ENCODE measurements at places on chromosomes 16 and 17. TPM values are rescaled to one million over a fixed set of nuclear protein-coding genes. Genes with fewer than 3 reads are reported as not detected.

Gene DHX58
- 9.0 TPM for polyA plus RNA-seq

DNA sequence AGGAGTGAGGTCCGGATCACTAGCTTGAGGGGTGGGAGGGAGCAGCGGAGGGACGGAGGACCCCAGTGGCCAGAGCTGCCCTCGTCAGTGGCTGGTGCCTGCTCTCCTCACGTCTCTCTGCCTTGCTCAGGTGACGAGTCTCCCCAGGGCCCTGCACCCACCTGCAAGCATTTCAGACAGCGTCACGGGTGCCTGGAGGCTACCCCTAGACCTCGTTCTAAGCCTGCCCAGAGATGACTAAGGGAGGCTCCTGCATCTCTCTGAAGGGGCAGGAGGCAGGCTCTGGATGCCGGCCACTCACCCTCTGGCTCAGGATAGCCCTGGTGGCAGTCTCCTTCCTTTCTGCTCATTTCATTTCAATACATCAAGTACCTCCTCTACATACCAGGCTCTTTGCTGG is 68.8 kb downstream of the MRC2 start:
- DNase-seq, result no peak

DNA sequence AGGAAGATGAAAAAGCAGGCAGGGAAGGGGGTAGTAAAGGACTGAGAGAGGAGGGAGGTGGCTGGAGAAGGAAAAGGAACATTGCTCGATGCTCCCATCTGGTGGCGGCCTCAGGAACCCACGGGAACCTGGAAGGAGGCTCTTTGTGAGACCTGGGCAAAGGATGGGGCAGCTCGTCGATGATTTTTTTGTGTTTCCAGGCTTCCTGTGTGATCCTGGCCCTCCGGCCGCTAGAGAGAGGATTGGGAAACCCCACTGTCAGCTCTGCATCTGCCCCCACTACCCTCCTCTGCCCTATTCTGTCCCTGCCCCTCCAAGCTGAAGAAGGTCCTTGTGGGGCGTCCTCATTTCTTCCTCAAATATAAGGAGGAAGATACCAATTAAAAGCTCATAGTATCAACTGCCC is 6.6 kb downstream of the WFIKKN2 start:
- DNase-seq, result no peak

- DNase-seq, result no peak
These were observed 40.7 kb upstream of the SLC12A3 start for GRCh38 chr16:56824331-56824730.
